Activated CD4-positive, alpha-beta memory T cell treated with anti-CD3 and anti-CD28 coated beads, Interleukin-2, amount 10 ng/mL, durations not matched to agents 7 days and 5 days (primary cell): ENCODE measurements at places on chromosomes 7 and 10. TPM values are rescaled to one million over a fixed set of nuclear protein-coding genes. Genes with fewer than 3 reads are reported as not detected.

DNA sequence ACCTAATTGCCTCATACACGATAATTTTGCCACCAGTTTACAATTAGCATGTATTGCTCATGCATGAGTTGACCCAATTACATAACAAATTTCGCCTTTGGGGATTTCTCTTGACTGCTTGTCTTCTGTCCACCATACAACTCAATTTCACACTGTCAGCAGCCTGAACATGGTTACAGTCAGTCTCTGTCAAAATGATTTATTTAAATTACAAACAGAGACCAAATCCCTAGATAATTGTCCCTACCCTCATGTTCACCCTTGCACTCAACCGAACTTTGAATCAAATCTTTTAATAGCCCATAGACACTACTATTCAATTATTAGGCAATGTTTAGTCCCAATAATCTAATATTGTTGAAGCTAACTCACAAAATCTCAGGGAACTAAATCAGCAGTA lies 59.7 kb upstream of the NEBL start:
- no peak for DNase-seq

DNA sequence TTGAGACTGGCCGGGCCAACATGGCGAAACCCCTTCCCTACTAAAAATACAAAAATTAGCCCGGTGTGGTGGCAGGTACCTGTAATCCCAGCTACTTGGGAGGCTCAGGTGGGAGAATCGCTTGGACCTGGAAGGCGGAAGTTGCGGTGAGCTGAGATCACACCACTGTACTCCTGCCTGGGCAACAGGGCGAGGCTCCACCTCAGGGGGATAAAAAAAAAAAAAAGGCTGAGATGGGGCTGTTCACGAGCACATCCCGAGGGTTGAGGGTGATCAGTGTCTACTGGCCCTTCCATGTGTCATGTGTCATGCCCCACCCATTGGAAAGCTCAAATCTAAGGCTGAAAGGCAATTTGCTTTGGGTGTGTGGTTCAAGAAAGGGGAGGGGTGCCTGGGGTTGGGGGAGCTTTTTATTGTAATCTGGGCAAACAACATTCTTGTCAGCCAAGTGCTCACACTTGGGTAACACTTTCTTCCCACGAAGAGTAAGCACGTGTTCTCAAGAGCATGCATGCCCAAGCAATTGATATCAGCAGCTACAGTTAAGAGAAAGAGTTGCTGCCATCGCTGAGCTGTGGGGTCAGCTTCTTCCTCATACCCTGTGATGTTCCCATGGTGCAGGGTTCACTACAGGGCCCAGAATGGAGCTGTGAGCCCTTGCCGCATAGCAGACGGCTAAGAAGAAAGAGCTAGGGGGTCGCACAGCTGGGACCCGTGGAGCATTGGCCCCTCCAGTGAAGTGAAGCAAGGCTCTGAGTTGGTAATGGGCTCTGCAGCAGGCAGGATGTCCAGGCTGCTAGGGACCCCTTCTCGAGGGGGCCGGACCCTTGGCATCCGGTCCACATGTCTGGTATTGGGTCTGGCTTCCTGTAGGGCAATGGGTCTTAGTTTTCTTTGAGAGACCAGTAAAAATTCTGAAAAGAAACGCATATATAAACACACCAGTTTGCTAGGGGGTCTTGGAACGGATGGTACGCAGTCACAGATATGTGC lies 9.9 kb upstream of the ACSL5 start:
- no peak for DNase-seq

DNA sequence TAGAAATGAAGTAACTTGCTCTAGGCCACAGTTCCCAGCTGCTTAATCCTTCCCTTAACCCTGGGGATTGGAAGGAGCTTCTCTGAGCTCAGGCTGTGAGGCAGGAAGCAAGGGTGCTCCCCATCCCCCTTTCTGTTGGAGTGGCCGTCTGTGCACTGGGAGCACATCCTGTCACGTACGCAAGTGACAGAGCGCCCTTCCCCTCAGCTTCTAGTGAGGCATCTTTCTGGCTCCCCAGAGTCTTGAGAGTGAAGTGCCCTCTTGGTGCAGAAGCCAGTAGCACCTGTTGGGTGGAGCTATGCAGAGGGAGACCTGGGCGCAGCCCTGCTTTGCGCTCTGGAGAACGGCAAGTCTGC lies 47.8 kb downstream of the SHH start:
- DNase-seq, result peak; percentile 71

DNA sequence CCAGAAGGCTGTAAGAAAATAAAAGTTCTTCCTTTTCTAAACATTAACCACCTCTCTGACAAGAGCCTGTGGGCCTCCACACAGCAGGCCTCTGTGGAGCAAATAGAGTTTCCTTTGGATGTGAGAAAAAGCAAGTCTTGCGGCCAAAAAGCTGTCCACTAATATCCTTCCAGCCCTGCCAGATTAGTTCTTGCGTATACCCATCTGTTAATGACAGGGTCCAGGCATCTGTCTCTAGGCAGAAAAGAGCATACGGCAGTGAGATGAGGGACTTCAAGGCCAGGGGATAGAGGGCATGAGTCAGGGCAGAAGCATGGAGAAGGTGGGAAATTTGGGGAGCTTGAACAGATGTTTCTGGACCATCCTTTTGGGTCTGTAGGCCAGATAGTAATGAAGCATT lies 164.9 kb downstream of the NSUN6 start:
- no peak for DNase-seq

GRCh38 chr7:81902536-81902935 lies 132.7 kb upstream of the HGF start:
- DNase-seq, result no peak

DNA sequence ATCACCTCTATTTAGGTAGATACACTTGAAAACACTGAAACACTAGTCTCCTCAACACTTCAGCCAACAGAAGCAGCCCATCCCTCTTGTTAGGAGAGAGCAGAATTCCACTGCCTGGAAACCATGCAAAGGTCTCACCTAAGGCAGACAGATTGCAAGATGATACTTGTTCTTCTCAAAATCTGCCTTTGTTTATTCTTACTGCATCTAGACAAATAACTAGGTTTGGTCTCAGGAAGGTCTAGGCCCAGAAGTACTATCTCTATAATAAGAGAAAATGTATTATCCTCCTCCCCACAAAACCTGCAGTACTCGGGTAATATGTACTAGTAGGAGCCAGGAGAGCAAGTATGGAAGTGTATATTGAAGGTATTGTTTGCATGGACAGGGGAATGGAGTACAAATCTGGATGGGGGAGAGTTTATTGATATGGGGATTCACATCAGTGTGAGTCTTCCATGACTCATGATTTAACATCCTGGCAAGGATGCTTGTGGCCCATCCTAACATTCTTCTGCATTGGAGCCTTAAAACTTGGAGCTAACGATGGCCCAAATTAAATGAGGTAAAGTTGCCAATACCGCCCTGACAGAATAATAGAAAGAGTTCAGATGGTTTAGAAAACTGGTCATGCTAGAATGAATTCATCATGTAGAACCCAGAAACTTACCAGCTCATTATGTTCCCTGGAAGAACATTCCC lies 109.2 kb downstream of the EPC1 start:
- no peak for DNase-seq

DNA sequence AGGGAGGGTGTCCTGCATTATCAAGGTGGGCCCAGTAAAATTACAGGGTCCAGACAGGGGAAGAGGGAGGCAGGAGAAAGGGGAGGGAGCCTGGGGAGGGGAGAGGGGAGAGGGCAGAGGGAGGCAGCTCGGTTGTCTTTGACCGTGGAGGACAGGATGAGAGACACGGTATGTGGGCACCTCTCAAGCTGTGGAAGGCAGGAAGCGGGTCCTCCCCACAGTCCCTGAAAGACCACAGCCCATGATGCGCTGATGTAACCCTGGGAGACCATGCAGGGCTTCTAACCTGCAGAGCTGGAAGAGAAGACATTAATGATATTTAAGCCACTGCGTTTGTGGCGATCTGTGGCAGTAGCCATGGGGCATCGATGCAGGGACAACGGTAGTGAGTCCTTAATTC lies 27.2 kb upstream of the MNX1 start:
- DNase-seq, result no peak

STYXL1 gene
- total RNA-seq, result 37.3 TPM
